ENCODE measurements at places on chromosomes 5 and 9. TPM values are rescaled to one million over a fixed set of nuclear protein-coding genes. Genes with fewer than 3 reads are reported as not detected.

- DNase-seq = no peak
Measured at GRCh38 chr9:124264823-124265233, 7.1 kb downstream of the NEK6 start.

- no peak for DNase-seq
Measured at GRCh38 chr5:137627293-137627692, 108.6 kb downstream of the KLHL3 start.

DNA sequence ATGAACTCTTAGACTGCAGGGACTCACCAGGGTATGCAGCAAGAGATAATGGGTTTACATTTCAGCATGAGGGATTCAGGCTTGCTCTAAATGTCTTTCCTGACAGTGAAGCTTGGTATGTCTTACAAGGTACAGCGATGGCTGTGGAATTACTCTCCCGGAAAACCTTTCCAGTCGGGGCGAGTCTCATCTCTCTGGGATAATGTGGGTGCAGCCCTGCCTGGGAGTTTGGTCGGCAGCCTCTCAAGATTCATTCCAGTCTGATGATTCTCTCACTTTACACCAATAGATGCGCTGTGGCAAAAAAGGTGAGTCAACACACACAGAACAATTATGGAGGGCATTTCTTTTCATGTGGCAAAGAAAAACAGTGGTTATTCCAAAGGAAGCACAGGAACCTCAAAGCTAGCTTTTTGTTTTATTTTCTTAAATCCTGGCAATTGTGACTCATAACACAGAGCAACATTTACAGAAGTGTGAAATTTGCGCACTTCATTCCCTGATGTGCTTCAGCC is 190.3 kb downstream of the DCP2 start:
- peak; percentile 27 for DNase-seq

DNA sequence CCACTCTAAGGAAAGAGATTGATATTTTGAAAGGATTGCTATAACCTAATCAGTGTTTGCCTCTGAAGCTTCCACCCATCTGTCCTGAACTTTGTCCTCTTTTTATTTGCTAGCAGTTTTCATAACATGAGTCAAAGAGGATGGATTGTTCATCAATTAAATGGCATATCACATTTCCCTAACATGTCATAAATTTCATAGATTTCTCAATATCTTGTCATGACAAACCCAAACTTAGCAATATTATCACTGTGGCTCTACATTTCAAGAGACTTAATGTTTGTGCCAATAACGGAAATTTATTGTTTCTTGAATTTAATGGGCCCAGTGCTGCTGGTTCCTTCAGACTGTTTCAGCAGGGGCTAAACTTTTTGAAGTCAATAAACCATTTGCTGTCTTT is 330.3 kb downstream of the CAAP1 start:
- DNase-seq = no peak

DNA sequence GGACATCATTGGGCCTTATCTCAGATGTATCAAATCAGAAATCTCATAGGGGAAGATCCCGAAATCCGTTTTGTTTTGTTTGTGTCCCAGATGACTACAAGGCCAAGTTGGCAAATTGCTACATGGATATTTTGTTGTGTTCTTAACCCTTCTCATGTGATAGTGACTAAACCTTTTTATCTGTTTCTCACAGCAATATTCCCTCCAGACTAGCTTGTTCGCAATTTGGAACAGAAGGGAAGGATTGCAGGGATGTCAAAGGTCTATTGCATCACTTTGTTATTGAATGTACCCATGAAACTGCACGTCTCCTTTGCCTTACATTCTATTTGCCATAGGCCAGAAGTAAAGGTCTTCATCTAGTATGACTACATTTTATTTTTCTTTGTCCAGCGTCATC is 453.9 kb downstream of the NFIB start:
- DNase-seq = no peak

DNA sequence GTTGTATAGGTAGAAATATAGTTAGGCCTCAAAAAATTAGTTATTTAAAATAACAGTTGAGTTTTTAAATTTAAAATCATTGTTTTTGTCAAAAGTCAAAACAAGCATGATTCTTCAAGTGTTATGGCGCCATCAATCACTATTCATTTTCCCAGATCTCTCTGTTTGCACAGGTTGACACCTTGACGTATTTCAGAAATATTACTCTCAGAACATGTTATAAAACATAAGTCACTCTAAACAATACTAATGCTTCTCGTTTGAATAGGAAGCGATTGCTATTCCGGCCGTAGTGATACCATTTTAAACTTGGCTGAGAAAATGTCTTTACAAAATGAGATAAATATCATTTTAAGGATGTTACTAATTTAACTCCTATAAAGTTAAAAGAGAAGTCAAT is 126.1 kb upstream of the VCAN start:
- DNase-seq = no peak

- DNase-seq = peak; percentile 69
Measured at GRCh38 chr5:43036856-43037635, 3.1 kb downstream of the ANXA2R start.

GRCh38 chr5:116436674-116437350 is 137.8 kb downstream of the SEMA6A start:
- DNase-seq = no peak

GRCh38 chr9:37010180-37010579 is 23.9 kb downstream of the PAX5 start:
- no peak for DNase-seq

NUTM2G gene
- total RNA-seq = not detected

GRIA1 gene
- total RNA-seq = under 0.01 TPM

UHRF2 gene
- total RNA-seq = 59.8 TPM

CARTPT gene
- not detected for total RNA-seq

IFNA21 gene
- not detected for total RNA-seq

DCP2 gene
- 30.9 TPM for total RNA-seq

FAT2 gene
- total RNA-seq = not detected
